Activated T-cell treated with anti-CD3 and anti-CD28 coated beads for 4 hours (primary cell): ENCODE measurements at places on chromosomes 16 and 17.

- no peak for DNase-seq
Observed at GRCh38 chr17:19000531-19001325, 3.8 kb downstream of the FAM83G start.

- no peak for DNase-seq
Observed at GRCh38 chr17:16652252-16652651, 1.4 kb downstream of the ZNF624 start.

DNA sequence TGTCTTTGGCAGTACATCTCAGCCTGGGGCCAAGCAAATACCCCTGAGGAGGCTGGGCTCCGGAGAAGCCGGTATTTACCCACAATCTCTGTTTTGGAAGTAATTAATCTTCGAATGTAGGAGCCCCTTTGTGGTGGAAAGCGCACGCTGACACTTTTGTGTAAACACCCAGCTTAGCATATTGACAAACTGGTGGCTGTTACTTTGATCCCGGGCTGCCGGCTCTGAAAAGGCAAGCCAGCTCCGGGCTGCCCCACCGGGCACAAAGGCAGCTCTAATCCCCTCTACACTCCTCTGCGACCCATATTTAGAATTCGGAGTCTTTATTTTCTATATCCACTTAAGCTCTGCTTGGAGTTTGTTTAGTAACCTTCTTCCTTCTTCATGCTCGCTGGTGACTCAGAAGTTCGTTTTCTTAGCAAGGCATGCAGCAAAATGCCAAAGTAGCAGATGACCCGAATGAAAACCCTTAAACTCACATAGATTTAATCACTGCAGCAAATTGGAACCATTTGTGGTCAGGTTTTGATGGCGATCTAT lies 144.0 kb upstream of the IRX3 start:
- DNase-seq: no peak

- DNase-seq: no peak
Observed at GRCh38 chr17:36535669-36536081, 888 bp downstream of the PIGW start.

DNA sequence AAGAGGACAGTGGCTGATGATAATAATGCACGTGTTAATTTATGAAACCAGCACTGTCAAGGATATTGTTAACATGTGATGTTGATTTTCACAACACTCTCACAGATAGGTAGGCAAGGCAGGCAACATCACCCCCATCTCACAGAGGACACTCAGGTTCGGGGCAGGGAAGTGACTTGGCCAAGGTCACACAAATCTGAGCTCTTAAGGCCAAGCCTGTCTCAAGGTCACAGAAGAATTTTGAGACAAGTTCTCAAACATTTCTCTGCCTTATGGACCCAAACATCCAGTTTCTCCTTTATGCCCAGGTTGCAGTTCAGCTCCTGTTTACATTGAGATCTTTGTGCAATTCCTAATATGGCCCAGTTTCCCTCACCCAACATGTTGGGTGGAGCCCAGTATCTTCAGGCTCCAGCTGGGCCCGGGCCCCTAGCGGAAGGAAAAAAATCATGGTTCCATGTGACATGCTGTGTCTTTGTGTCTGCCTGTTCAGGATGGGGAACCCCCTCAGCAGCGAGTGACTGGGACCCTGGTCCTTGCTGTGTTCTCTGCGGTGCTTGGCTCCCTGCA lies 1.3 kb downstream of the SLC2A4 start:
- DNase-seq: no peak

DNA sequence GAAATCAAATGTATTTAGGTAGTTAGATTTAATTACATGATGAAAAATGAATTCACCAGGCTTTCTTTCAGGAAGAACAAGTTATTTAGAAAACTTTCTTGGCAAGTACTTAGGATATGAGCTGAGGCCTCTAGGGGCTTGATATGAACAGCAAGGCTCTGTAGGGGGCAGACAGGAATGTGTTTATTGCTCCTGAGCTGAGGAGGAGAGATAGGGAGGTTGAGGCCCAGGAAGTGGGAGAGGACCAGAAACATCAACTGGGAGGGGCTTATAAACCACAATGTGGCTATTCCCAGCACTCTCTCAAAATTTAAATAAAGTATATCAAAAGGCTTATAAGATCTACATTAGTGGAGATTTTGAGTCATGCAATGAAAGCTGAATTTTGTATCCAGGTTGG lies 154.0 kb upstream of the MAF start:
- no peak for DNase-seq

DNA sequence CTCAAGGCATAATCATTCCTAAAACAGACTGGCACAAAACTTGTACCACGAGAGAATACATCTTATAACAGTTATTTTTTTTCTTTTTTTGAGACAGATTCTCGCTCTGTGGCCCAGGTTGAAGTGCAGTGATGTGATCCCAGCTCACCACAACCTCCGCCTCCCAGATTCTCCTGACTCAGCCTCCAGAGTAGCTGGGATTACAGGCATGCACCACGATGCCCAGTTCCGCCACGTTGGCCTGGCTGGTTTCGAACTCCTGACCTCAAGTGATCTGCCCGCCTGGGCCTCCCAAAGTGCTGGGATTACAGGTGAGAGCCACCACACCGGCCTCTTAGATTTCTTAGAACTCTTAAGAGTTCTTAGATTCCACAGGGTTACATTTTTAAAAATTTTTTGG lies 4.1 kb downstream of the NUFIP2 start:
- no peak for DNase-seq

- DNase-seq: no peak
Observed at GRCh38 chr16:6484935-6485334, 847.7 kb upstream of the RBFOX1 start.

- DNase-seq: no peak
Observed at GRCh38 chr17:68179926-68180285, 67.9 kb upstream of the AMZ2 start.

DNA sequence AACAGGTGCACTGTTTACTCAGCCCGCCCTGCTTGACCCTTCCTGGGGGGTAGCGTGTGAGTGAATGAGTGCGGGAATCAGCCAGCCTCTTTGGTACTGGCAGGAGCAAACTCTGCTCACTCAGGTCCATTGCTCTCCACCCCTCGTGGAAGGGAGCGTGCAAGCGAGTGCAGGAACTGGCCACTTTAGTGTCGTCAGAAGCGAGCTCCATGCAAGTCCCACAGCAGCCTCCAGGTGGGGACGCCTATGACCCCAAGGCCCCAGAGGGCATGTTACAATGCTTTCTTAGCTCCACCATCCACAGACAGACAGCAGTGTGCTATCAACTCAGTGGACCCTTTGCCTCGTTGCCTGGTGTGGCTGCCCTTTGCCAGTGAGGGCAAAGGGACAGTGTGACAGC lies 1025.1 kb upstream of the CDH8 start:
- no peak for DNase-seq

DNA sequence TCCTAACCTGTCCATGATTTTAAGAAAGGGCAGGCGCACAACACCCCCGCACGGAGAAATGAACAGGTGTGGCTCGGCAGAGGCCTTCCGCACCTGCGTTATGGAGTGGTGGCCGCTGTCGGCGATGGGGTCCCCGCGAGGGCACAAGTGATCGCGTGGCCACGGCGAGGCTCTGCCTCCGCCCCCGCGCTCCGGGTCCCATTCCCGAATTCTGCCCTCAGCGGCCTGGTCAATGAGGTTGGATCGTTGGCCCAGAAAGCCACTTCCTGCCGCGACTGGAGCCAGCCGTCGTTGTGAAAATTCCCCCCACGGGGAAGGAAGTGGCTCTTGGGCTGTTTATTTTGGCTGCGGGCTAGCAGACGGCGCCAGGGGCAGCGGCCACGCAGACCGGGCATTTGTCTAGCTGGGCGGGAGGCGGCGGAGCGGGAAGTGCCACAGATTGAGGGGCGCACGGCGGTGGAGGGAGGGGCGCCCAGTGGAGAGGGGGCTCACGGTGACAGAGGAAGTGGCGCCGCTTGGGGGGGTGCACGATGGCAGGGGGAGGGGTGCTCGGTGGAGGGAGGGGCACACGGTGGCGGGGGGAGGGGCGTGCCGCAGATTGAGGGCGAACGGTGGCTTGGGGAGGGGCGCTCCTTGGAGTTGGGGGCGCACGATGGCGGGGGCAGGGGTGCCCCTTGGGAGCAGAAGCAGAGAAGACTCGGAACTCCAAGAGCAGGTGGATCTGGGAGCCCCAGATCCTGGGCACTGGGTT lies 25.0 kb downstream of the MRC2 start:
- no peak for DNase-seq

- DNase-seq: no peak
Observed at GRCh38 chr17:72030067-72030899, 90.5 kb upstream of the SOX9 start.

DNA sequence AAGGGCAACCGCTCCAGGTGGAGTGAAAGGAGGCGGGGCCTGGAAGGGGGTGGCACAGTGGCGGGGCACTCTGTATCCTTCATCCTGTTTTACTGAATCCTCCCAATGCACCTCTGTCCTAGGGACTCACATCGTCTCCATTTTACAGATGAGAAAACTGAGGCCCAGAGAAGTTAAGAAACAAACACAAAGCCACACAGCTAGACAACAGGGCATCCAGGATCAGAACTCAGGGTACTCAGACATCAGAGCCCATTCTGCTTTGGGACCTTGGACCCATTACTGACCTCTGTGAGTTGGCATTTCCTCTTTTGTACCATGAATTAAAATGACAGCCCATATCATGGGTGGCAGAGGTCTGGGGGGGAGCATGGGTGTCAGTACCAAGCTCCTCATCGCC lies 129.2 kb downstream of the CPPED1 start:
- DNase-seq: no peak

- DNase-seq: no peak
Observed at GRCh38 chr17:83183145-83183948, 103.9 kb downstream of the METRNL start.

DNA sequence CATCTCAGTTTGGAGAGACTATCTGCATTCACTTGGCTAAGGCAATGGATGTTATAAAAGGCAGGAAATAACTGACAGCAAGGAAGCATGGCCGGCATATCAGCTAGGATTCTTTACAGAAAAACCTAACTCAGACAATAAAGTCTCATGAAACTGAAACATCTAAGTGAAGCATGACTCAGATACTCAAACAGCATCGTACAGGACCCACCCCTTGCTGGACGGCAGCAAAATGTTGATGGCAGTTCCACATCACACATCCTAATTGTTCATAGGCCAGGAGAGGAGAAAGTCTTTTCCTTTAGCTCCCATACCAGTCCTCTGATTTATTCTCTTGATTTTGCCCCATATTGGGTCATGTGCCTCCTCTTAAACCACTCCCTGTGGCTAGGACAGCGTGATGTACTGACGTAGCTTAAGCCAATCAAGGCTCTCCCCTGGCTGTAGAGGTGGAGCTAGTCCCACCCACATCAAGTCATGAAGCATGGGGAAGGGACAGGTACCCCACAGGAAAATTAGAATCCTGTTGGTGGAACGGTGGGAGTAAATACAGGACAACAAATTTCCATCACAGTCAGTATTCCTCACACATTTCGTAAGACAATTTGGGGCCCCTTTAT lies 178.9 kb downstream of the IRX3 start:
- no peak for DNase-seq

- DNase-seq: no peak
Observed at GRCh38 chr16:88383401-88384221, 852 bp downstream of the ZNF469 start.

DNA sequence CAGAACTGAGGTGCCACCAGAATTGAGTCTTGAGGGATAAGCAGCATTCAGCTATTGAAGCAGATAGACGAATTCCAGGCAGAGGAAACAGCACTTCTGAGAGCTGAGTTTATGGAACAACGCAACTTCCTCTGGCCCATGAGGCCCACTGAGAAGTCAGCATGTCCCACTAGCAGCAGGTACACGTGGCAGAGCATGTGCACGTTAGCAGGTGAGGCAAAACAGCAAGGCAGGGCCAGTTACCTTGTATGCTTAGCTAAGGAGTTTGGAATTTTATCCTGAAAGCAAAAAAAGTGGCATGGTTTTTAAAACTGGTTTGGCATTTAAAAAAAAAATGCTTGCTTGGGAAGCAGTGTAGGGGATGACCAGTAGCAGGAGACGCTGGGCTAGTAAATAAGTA lies 305.6 kb downstream of the CPPED1 start:
- DNase-seq: no peak

GRCh38 chr16:55622930-55623561 lies 32.7 kb upstream of the SLC6A2 start:
- DNase-seq: no peak

GRCh38 chr17:67482764-67483163 lies 105.7 kb downstream of the PITPNC1 start:
- no peak for DNase-seq

- no peak for DNase-seq
Observed at GRCh38 chr16:86059253-86060171, 160.6 kb downstream of the IRF8 start.

DNA sequence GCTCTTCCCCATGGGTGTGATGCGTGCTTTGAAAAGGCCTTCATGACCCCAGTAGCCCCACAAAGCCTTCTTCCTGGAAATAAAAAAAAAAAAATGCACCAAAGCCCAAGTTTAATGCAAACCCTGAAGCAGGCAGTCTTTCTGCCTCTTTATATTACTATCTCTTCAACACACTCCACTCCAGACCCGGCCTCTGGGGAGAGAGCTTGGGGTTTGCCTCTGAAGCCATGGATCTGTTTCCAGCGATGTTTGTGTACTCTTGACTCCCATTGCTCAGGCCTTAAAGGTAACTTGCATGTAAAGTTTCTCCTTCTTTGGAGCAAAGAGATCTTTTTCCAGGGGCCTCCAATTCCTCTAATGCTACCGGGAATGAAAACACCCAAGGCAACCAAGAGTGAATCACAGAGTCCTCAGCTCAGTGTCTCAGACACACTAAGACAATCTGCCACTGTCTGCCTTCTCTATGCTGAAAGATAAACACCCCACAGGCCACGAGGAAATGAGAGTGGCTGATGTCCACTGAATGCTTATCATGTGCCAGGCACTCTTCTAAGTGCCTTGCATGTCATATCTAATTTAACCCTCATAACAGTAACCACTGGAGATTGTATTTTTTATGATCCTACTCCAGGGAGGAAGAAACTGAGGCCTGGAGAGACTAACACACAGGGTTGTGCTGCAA lies 56.4 kb upstream of the AKTIP start:
- no peak for DNase-seq

- no peak for DNase-seq
Observed at GRCh38 chr17:80196652-80197051, 23.5 kb downstream of the SGSH start.

GRCh38 chr17:60153606-60154390 lies 4.0 kb downstream of the CA4 start:
- no peak for DNase-seq

DNA sequence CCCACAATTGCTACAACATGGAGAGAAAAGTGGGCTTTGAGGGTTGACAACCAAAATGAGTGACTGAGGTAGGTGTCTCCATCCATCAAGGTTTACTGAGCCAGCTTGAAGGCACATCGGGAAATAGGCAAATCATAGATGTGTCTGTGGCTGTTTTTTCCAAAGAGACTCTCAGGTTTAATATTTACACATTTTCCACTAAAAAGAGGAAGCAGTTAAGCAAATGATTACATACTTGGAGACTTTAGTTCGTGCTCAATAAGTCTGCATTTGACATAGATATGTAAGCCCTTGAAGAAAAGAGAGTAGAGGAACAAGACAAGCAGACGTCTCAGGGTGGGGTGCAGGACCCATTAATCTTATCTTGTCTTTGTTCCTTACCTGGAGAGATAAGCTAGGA lies 148.9 kb upstream of the COX10 start:
- DNase-seq: no peak
